NCI-H2029 treated with DMSO at 0.1 percent for 48 hours (cell line): ENCODE measurements at places on chromosomes 3 and 15.

- no peak for DNase-seq
Measured at GRCh38 chr3:192564611-192565010, 162.7 kb downstream of the FGF12 start.

- peak; percentile 35 for DNase-seq
Measured at GRCh38 chr3:127831723-127832172, 9.4 kb upstream of the MGLL start.

DNA sequence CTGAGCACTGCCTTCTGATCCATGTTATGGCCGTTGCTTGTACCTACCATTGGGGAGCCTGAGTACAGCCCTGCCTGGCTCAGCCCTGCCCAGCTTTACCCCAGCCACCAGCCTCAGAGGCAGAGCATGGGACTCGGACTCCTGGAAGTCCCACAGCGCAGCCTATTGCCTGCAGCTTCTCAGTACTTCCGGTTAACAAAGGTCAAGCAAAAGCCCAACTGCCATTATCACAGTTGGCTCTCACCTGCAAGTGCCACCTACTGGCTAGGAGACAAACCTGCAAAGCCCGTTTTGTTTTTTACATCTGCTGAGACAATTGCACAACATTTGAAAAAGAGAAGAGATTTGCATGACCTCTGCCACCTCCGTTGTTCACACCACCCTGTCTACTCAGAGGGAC lies 1081.7 kb downstream of the NAALADL2 start:
- no peak for DNase-seq

DNA sequence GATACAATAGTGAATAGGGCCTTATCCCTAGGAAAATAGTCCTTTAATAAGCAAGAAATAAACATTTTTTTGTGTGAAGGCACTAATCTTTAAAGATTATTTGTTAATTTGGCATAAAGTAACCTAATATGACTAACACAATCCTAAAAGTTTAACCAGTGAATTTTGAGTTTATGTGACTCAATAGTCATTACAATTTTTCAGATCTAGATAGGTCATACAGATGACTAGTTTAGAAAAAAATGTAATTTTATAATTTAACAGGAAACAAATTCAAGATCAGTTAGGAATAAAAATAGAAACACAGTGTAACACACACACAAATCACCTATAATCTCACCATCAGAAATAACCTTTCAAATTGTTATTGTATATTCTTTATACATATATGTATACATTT lies 620.7 kb upstream of the ALCAM start:
- no peak for DNase-seq

DNA sequence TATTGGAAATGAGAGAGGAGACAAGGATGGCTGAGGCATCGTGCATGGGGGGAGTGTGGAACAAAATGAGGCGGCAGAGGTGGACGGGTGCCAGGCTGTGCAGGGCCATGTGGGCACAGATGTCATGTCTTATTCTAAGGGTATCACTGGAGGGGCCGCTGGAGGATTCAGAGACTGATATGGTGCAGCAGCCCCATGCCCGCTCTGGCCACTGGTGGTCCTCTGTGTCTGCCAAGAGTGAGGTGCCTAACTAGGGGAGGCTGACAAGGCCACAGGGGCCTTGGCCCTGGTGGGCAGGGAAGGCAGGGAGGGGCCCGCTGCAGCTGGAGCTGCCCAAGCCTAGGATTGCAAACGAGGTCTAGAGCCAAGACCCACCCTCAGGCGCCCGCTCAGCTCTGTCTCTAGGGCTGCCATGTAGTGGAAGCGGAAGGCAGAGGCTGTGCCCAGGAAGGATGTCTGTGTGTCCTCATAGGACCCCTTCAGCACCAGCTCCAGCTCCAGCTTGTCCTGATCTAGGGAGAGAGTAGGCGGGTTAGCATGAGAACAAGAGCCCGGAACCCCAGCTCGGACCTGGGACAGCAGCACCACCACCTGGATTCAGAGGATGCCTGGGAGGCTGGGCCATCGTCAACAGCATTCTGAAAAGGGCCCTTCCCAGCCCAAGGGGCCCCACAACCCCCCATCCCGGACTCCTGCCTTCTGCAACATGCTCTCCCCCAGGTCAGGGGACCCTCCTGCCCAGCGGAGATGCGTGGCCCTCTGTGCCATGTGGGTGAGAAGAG lies 11.3 kb downstream of the PLA2G4D start:
- no peak for DNase-seq
